ENCODE measurements at places on chromosomes 11 and 22. TPM values are rescaled to one million over a fixed set of nuclear protein-coding genes. Genes with fewer than 3 reads are reported as not detected.

- H3K4me3 ChIP-seq = no peak overlapping the region
- H3K36me3 ChIP-seq = no peaks in the 10 kb centered on the region
- peaks cover 8% of the 10 kb centered on the region for H3K27me3 ChIP-seq
- ATAC-seq = no peak
- no peak overlapping the region for H3K27ac ChIP-seq
- H3K4me1 ChIP-seq = no peaks in the 10 kb centered on the region
Measured at GRCh38 chr11:9052316-9052715, 39.1 kb downstream of the SCUBE2 start.

Gene HBG1
- not detected for total RNA-seq

Gene TNNI2
- total RNA-seq = not detected

Gene MUC15
- not detected for total RNA-seq

- no peaks in the 10 kb centered on the region for H3K27me3 ChIP-seq
- H3K4me3 ChIP-seq = no peak overlapping the region
- ATAC-seq = no peak
- H3K36me3 ChIP-seq = no peaks in the 10 kb centered on the region
- H3K27ac ChIP-seq = no peak overlapping the region
- H3K4me1 ChIP-seq = no peaks in the 10 kb centered on the region
Measured at GRCh38 chr11:57776577-57777210, 15.1 kb downstream of the CTNND1 start.

GRCh38 chr22:28252539-28252938, 333.5 kb upstream of the PITPNB start:
- no peak overlapping the region for H3K27ac ChIP-seq
- H3K36me3 ChIP-seq = no peaks in the 10 kb centered on the region
- H3K4me1 ChIP-seq = no peaks in the 10 kb centered on the region
- no peak for ATAC-seq
- H3K4me3 ChIP-seq = no peak overlapping the region
